ENCODE measurements at places on chromosomes 13 and 19.
A peak's percentile ranks its signal among the peaks of the same experiment; 100 is the strongest.

GRCh38 chr13:91586609-91587008, 188.2 kb downstream of the GPC5 start:
- no peak for DNase-seq

DNA sequence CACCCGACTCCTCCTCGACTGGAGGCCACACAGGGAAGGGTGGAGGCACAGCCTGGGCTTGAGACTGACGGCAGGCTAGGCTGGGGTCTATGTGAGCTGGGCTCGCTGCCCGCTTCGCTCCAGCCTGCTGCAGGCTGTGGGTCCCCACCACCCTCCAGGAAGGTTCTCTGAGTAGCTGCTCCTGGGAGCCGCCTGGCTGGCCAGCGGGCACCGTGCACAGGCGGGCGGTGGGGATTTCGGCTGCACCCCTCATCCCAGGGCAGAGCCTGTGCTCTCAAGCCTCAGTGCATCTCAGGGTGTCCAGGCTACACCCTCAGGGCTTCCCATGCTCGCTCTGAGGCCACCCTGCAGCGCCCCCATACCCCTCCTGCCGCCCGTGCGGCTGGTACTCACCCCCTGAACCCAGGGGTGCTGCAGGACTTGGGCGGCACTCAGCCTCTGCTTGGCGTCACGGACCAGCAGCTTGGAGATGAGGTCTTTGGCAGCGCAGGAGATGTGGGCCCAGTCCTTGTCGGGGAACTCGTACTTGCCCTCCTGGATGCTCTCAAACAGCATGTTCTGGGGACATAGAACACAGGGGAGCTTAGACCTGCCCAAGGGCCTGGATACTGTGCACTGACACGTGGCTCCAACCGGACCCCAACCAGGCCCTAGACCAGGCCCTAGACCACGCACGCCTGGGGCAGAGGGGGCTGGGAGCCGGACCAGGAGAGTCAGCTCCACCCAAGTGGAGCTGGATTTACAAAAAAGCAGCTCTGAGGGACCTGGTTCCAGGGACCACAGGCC, 10.2 kb downstream of the MKNK2 start:
- peak; percentile 55 for DNase-seq

- DNase-seq: peak; percentile 41
These were observed 622 bp upstream of the FDX2 start for GRCh38 chr19:10316229-10317044.

DNA sequence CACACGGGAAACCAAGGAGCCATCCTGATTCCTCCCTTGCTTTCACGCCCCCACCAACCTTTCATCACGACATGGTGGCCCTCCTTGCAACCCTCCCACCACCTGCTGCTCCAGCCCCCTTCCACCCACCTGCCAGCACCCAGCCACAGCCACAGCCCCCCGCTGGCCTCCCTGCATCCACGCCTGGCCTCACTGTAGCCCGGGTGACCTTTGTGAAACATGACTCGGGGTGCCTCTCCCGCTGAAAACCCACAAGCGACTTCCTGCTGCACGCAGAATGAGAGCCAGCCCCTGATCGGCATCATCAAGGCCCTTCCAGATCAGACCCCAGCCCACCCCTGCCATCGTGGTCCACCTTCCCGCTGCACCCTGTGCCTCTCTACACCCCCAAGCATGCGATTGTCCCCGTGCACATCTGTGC, 14.9 kb downstream of the POP4 start:
- DNase-seq: no peak

DNA sequence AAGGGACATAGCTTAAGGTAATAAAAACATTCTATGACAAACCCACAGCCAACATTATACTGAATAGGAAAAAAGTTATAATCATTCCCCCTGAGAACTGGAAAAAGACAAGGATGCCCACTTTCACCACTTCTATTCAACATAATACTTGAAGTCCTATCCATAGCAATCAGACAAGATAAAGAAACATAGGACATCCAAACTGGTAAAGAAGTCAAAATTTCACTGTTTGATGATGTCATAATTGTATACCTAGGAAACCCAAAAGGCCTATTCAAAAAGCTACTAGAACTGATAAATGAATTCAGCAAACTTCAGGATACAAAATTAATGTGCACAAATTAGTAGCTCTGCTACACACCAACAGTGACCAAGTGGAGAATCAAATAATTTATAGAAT, 1590.0 kb upstream of the PCDH20 start:
- no peak for DNase-seq

DNA sequence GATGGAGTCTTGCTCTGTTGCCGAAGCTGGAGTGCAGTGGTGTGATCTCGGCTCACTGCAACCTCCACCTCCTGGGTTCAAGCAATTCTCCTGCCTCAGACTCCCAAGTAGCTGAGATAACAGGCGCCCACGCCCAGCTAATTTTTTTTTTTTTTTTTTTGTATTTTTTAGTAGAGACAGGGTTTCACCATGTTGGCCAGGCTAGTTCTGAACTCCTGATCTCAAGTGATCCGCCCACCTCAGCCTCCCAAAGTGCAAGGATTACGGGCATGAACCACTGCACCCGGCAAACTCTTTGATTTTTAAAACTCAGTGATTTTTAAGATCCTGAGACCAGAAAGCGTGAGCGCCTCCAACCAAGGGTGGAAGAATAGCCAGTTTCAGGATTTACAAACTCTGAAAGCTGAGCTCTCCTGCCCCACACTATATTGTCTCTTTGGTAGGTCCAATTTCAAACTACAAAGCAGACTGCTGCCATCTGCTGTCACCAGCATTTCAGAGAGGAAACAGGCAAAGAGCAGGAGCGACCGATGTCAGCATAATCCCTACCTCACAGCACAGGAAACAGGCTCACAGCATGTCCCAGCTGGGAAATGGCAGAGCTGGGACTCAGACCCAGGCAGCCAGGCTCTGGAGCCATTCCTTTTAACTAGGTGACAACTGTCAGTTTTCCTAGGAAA, 9.2 kb downstream of the NOSIP start:
- DNase-seq: peak; percentile 80

DNA sequence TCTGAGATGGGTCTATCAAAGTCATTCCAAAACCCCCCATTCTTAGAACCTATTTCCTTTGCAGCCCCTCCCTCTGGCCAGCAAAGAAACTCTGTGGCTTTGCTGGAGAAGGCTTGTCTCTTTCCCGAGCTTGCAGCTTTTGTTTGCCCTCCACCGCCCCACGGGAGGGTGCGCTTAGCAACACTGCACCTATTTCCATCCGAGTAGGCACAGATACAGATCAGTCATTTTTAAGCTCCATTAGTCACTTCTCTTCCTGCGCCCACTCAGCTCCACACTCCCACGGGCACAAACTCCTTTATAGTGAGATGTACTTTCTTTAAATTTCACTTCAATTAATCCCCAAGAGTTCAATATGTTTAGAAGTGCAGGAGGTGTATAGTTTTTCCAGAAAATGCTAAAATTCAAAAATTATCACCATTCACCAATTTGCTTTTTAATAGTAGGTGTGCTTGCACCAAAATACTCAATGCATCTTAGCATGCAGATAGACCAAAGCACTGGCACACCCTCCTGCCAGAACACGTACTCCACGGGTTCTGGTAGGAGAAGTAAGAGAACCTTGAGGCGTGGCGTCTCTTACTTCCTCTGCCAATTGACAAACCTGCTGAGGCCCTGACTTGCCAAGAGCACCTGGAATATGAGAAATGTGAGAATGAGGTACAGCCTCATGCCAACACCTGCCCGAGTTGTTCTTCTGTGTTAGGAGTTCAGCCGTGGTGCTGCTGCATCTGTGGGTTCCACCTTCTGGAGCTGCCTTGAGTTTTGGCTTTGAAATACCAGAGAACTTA, 183.7 kb downstream of the TEX29 start:
- peak; percentile 4 for DNase-seq

GRCh38 chr13:112832811-112833210, 136.2 kb upstream of the MCF2L start:
- DNase-seq: no peak

DNA sequence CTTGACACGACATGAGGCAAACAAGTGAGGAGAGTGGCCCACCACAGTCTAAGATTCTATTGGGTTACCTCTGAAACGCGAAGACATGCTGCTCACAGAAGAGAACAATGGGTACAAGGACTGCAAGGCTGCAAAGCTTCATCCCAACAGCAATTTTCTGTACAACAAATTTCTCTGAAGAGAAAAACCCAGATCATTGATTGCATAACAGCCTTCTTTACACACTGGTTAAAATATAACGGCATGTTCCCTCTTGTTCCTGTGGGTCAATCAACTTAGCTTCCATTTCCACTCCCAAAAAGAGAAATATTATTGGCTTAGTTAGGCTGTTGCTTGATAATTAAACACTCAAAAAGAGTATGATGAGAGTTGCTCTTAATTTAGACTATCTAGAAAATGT, at the start of gene CPB2:
Gene CPB2 (minus strand): TSS at position 166 of the 400 bp plus-strand sequence. CDS start 24 bp downstream, at position 142.
- DNase-seq: no peak

DNA sequence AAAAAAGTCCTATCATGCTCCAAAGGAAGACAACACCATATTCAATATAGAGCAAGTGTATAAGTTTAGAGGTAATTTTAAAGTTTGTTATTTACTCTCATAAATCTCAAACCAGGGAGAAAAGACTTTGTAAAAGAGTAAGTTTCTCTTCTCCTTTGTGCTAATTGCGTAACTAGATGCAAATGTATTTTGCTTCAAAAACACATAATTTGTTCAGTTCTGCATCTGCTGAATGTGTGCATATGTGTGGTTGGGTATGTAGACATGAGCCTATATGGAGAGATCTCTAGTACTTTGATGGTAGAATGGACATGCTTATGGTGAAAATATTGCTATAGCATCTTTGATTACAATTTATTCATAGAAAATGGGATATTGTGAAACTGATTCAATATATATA, 17.8 kb upstream of the MIR17HG start:
- DNase-seq: no peak

DNA sequence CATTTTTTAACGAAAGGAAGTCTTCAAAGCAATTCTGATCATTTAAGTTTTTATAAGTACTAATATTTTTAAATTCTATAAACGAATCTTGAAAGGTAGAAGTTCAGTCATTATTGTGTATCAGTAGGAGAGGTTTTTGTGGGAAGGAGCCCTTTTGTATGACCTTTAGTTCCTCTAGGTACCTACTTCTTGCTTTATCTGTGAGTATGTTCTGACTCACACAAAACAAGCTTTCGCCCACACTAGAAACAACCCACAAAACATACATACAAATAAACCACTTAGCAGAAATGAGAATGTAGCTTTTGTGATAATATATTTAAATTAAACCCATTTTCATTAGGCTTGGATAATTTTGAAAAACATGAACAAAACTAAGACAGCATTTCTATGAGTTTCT, 27.8 kb downstream of the ERCC5 start:
- no peak for DNase-seq

GRCh38 chr19:2290441-2291184, 8.6 kb upstream of the PEAK3 start:
- DNase-seq: no peak
